ENCODE measurements at places on chromosomes 6 and 20. TPM values are rescaled to one million over a fixed set of nuclear protein-coding genes. Genes with fewer than 3 reads are reported as not detected.

DNA sequence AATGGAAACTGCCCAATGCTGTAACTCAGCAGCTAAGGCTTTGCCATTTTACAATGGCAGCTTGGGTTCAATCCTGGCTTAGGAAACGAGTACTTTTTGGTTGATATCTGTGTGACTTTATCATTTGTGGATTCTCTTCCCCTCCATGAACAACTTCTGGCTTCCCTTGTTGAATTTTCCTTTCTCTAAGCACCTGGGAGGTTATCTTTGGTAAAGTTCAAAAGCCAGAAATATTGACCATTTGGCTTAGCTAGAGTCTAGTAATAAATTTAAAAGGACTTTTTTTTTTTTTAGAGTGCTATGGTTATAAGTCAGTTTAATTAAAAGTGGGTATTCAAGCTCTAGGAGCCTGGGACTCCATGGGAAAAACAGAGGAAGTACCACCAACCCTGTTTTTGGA lies 31.7 kb upstream of the TPD52L1 start:
- H3K27ac ChIP-seq: no peak overlapping the region
- H3K4me1 ChIP-seq: no peaks in the 10 kb centered on the region
- H3K27me3 ChIP-seq: no peaks in the 10 kb centered on the region
- H3K36me3 ChIP-seq: no peaks in the 10 kb centered on the region

DNA sequence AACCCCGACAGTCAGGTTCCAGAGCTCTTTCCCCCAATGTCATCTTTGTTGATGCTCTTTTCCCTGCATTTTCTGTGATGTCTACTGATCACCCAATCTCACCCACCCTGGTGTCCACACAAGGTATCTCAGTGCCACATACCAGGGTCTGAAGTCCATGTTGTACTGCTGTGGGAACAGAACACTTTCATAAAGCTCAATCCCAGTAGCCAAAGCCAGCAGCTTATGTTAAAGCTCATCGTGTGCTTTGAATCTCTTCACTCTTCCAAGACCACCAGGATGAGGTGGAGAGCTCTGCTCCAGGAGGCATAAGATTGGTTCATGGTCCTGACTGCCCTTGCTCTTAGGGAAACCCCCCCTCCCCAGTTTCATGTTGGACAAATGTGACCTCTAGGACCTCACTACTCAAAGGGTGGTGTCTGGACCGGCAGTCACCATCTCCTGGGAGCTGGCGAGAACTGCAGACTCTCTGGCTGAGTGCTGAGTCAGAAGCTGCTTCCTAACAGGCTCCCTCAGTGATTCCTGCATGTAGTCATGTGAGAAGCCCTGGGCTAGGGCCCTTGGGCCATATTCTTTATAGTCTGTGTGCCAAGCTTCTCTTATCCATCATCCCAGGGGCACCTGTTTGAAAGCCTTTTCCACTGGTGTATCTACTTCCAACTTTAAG lies 13.4 kb upstream of the CPNE5 start:
- no peaks in the 10 kb centered on the region for H3K36me3 ChIP-seq
- H3K4me3 ChIP-seq: no peak overlapping the region
- no peak for DNase-seq
- H3K4me1 ChIP-seq: peaks cover 9% of the 10 kb centered on the region
- no peak overlapping the region for H3K27ac ChIP-seq

DNA sequence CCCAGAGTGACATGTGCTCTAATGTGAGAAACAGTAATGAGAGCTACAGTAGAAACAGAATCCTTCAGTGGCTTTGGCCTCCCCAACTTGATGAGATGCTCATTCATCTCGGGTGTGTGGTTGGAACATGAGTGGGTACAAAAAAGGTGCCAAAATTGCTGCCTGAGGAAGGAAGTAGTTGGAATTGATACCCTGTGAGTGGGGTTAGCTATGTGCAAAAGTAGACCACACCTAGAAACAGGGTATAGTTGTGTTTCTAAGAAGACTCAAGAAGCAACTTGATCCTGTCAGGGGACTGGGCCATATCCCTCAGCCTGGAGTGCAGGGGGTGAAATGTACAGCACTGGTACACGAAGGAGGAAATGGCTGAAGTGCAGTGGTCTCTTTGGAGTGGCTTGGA lies 206.4 kb upstream of the SUPT3H start:
- no peak overlapping the region for H3K27ac ChIP-seq
- no peak for DNase-seq
- H3K4me1 ChIP-seq: no peaks in the 10 kb centered on the region
- H3K36me3 ChIP-seq: no peaks in the 10 kb centered on the region

DNA sequence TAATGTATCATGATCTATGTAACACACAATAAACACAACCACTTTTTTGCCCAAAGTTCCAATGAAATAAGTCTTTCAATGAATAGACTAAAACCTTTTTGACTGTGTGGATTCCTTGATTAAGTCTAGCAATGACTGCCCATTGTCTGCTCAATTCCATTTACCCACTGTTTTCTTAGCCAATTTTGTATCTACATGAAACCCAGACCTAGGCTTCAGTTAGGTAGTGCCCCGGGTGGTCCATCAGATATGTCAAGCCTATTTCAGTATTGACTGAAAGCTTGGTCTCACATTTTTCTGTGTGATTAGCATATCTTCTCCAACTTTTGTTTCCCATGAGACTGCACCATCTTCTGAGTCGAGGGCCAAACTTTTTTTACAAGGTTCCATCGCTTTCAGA lies 615.0 kb downstream of the C6orf118 start:
- H3K36me3 ChIP-seq: no peaks in the 10 kb centered on the region
- no peaks in the 10 kb centered on the region for H3K27me3 ChIP-seq
- H3K27ac ChIP-seq: no peak overlapping the region
- H3K4me3 ChIP-seq: no peak overlapping the region

GRCh38 chr6:103797738-103798137 lies 1062.0 kb downstream of the HACE1 start:
- no peaks in the 10 kb centered on the region for H3K27me3 ChIP-seq
- no peaks in the 10 kb centered on the region for H3K4me1 ChIP-seq
- H3K36me3 ChIP-seq: no peaks in the 10 kb centered on the region
- no peak for DNase-seq
- no peak overlapping the region for H3K27ac ChIP-seq
- no peak overlapping the region for H3K4me3 ChIP-seq

Gene HTR1E
- total RNA-seq: not detected

Gene THEMIS
- 3.3 TPM for total RNA-seq

Gene PEX7
- total RNA-seq: 10.6 TPM

Data from kidney (tissue), 22 donors.